ENCODE measurements at places on chromosomes 12 and 14. TPM values are rescaled to one million over a fixed set of nuclear protein-coding genes. Genes with fewer than 3 reads are reported as not detected.

PPTC7 gene
- 10.2 TPM for polyA plus RNA-seq

SLCO1B3 gene
- polyA plus RNA-seq = not detected

SPIC gene
- polyA plus RNA-seq = not detected

DLK1 gene
- polyA plus RNA-seq = not detected

GDF3 gene
- not detected for polyA plus RNA-seq

NPFF gene
- polyA plus RNA-seq = not detected

GLIPR1L1 gene
- polyA plus RNA-seq = not detected

BICDL1 gene
- polyA plus RNA-seq = 1.4 TPM

WSCD2 gene
- polyA plus RNA-seq = not detected

TMTC1 gene
- not detected for polyA plus RNA-seq

IFT43 gene
- polyA plus RNA-seq = 27.1 TPM

- DNase-seq = no peak
- peaks cover 14% of the 10 kb centered on the region for H3K27me3 ChIP-seq
- no peaks in the 10 kb centered on the region for H3K36me3 ChIP-seq
- no peaks in the 10 kb centered on the region for H3K4me1 ChIP-seq
- H3K4me3 ChIP-seq = no peak overlapping the region
- H3K27ac ChIP-seq = no peak overlapping the region
Observed at GRCh38 chr12:105907982-105908381, 230.8 kb downstream of the NUAK1 start.

- H3K27me3 ChIP-seq = peaks cover 11% of the 10 kb centered on the region
- DNase-seq = no peak
- H3K36me3 ChIP-seq = no peaks in the 10 kb centered on the region
- H3K4me3 ChIP-seq = no peak overlapping the region
- no peaks in the 10 kb centered on the region for H3K4me1 ChIP-seq
- no peak overlapping the region for H3K27ac ChIP-seq
Observed at GRCh38 chr12:110270125-110270962, 10.7 kb upstream of the ATP2A2 start.

- peaks cover 59% of the 10 kb centered on the region for H3K27me3 ChIP-seq
- peaks cover 10% of the 10 kb centered on the region for H3K4me1 ChIP-seq
- no peak overlapping the region for H3K27ac ChIP-seq
- no peak for DNase-seq
- no peaks in the 10 kb centered on the region for H3K36me3 ChIP-seq
Observed at GRCh38 chr14:103186241-103186822, 63.1 kb downstream of the TNFAIP2 start.

DNA sequence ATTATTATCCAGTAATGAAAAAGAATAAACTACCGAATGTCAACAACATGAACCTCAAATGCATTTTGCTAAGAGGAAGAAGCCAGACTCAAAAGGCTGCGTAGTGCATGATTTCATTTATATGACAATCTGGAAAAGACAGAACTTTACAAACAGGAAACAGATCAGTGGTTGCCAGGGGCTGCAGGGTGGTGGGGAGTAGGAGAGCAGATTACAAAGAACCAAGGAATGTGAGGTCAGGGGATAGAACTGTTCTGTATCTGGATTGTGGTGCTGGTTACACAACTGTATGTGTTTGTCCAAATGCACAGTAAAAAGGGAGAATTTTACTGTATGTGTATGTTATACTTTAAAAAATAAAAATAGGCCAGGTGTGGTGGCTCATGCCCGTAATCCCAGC is 89.7 kb upstream of the MYL2 start:
- no peak for DNase-seq
- H3K4me3 ChIP-seq = no peak overlapping the region
- H3K4me1 ChIP-seq = no peaks in the 10 kb centered on the region
- H3K27me3 ChIP-seq = peaks cover 63% of the 10 kb centered on the region
- no peak overlapping the region for H3K27ac ChIP-seq
- H3K36me3 ChIP-seq = peaks cover 3% of the 10 kb centered on the region

DNA sequence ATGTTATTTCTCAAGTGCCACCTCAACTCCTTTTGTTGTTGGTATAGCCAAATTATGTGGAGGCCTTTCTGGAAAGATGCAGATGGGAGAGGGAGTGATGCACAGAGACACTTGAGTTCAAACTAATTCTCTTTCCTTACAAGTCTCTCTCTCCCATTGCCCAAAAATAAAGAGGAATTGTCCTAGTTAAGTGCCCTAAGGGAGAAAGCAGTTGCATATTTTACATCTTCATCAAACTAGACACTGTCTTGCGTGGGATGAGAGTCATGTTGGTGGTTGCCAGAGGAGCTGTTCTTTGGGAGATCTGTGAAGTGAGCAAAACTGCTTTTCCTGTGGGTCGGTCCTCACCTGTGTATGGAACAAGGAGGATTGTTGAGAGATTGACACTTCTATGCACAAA is 72.2 kb downstream of the EP400 start:
- H3K27ac ChIP-seq = peak overlapping the region; percentile 8
- no peak overlapping the region for H3K4me3 ChIP-seq
- no peaks in the 10 kb centered on the region for H3K4me1 ChIP-seq

GRCh38 chr14:75184039-75184438 is 7.6 kb upstream of the TMED10 start:
- H3K27ac ChIP-seq = no peak overlapping the region
- no peaks in the 10 kb centered on the region for H3K36me3 ChIP-seq

DNA sequence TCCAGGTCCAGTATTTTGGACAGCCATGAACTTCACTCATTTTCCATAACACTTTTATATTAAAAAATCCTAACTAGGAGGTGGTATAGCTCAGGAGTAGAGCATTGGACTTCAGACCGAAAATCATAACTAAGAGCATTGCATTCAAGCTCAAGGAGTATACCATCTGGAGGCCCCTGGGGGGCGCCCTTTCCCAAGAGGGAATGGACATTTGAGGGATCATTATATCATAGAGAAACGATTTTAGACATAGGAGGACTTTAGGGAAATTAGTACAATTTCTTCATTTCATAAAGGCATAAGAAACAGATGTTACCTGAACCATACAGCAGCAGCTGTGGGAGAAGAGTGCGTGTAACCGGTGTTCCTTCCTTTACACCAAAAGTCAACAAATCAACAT is 5.2 kb upstream of the ATG14 start:
- H3K4me3 ChIP-seq = no peak overlapping the region
- H3K4me1 ChIP-seq = peaks cover 11% of the 10 kb centered on the region
- no peak overlapping the region for H3K27ac ChIP-seq
- DNase-seq = no peak

- no peaks in the 10 kb centered on the region for H3K27me3 ChIP-seq
- no peak overlapping the region for H3K27ac ChIP-seq
- no peak overlapping the region for H3K4me3 ChIP-seq
- H3K4me1 ChIP-seq = peaks cover 45% of the 10 kb centered on the region
Observed at GRCh38 chr12:124488520-124488919, 78.9 kb downstream of the NCOR2 start.

DNA sequence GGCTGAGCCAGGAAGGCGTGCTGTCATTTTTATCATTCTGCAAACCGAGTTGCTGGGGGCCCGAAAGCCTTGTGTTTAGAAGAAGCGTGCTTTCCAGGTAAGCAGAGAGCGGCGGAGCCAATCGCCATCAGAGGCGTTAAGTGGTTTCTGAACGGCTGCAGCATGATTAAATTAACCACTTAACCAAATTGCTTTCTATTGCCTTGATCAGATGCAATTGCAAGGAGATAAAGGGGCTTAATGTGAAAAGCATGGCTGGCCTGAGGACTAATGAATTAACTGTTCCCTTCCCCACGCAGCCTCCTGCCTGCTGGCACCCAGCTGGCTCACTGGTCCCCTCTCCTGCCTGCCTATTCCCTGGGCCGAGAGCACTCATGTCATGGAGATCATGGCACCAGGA is 36.6 kb upstream of the CHGA start:
- H3K4me1 ChIP-seq = peaks cover 2% of the 10 kb centered on the region
- no peak overlapping the region for H3K4me3 ChIP-seq
- no peak for DNase-seq

- peaks cover 10% of the 10 kb centered on the region for H3K27me3 ChIP-seq
- H3K4me1 ChIP-seq = no peaks in the 10 kb centered on the region
- DNase-seq = no peak
- no peak overlapping the region for H3K4me3 ChIP-seq
- peaks cover 4% of the 10 kb centered on the region for H3K36me3 ChIP-seq
Observed at GRCh38 chr12:125856366-125856765, 791.1 kb downstream of the AACS start.

DNA sequence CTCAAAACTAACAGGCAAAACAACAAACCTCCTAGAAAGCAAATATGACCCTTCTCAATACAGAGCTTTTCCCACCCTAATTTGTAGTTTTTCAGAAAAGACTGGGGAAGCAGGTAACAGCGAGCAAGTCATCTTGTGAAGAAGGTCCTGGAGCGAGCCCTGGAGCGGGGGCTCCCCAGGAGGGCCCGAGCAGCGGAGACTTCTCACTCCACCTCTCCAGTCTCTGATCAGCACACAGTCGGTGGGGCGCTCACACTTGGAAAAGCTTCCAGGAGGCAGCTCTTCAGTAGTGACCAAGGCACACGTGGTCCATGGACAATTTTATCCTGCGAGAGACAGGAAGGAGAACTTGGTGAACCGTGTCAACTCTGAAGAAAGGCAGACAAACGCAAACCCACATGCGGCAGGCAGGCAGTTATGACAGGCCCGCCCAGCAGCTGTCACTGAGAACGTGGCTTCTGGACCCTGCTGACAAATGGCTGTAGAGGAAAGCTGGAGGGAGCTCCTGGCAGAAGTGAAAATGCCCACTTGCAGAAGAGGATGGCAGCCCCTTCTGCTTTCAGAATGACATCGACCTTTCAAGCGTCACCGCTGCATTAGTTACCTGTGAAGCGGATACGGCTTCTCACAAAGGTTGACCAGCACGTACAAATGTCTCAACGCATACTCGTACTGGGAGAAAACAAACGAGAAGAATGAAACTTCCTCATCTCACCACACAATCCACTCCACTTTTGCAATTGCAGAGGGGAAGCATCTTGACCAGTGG is 44.2 kb downstream of the LGMN start:
- DNase-seq = no peak
- peaks cover 25% of the 10 kb centered on the region for H3K36me3 ChIP-seq
- H3K27me3 ChIP-seq = no peaks in the 10 kb centered on the region
- no peak overlapping the region for H3K27ac ChIP-seq
- H3K4me3 ChIP-seq = no peak overlapping the region

- no peak overlapping the region for H3K27ac ChIP-seq
- peaks cover 68% of the 10 kb centered on the region for H3K36me3 ChIP-seq
- no peak for DNase-seq
- no peak overlapping the region for H3K4me3 ChIP-seq
- no peaks in the 10 kb centered on the region for H3K27me3 ChIP-seq
Observed at GRCh38 chr12:47610686-47611252, 95.1 kb downstream of the RPAP3 start.

GRCh38 chr12:108021141-108021540 is 107.9 kb upstream of the WSCD2 start:
- H3K36me3 ChIP-seq = no peaks in the 10 kb centered on the region
- peaks cover 10% of the 10 kb centered on the region for H3K27me3 ChIP-seq
- H3K4me1 ChIP-seq = no peaks in the 10 kb centered on the region
- no peak overlapping the region for H3K4me3 ChIP-seq
- no peak for DNase-seq

- no peaks in the 10 kb centered on the region for H3K27me3 ChIP-seq
- no peak overlapping the region for H3K4me3 ChIP-seq
- no peaks in the 10 kb centered on the region for H3K4me1 ChIP-seq
- peaks cover 7% of the 10 kb centered on the region for H3K36me3 ChIP-seq
- DNase-seq = no peak
Observed at GRCh38 chr12:50302686-50303085, 19.4 kb upstream of the LIMA1 start.

GRCh38 chr12:25480145-25480544 is 72.9 kb downstream of the LMNTD1 start:
- no peak for DNase-seq
- no peak overlapping the region for H3K27ac ChIP-seq
- H3K27me3 ChIP-seq = no peaks in the 10 kb centered on the region
- no peaks in the 10 kb centered on the region for H3K36me3 ChIP-seq

GRCh38 chr14:74223016-74223415 is 16.2 kb upstream of the VSX2 start:
- peaks cover 41% of the 10 kb centered on the region for H3K27me3 ChIP-seq
- no peaks in the 10 kb centered on the region for H3K4me1 ChIP-seq
- DNase-seq = no peak
- no peak overlapping the region for H3K27ac ChIP-seq

DNA sequence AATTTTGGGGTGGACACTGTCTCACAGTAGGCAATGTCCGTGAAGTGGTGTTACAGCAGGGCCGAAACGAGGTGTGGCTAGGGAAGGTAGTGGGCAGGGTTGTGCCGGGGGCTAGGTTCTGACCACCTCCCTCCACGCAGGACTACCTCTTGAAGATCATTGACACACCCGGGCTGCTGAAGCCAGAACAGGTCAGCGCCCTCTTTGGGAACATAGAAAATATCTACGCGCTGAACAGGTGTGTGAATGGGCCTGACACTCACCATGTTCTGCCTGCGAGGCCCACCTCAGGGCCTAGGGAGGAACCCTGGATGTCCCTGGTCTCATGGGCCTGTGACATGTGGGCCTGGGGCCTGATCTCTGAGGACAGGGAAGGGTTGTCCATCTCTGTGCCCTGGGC is 24.6 kb downstream of the PLEKHG3 start:
- H3K36me3 ChIP-seq = no peaks in the 10 kb centered on the region
- DNase-seq = peak; percentile 45
- no peak overlapping the region for H3K4me3 ChIP-seq
- peaks cover 18% of the 10 kb centered on the region for H3K4me1 ChIP-seq
- no peaks in the 10 kb centered on the region for H3K27me3 ChIP-seq
- H3K27ac ChIP-seq = peak overlapping the region; percentile 43

DNA sequence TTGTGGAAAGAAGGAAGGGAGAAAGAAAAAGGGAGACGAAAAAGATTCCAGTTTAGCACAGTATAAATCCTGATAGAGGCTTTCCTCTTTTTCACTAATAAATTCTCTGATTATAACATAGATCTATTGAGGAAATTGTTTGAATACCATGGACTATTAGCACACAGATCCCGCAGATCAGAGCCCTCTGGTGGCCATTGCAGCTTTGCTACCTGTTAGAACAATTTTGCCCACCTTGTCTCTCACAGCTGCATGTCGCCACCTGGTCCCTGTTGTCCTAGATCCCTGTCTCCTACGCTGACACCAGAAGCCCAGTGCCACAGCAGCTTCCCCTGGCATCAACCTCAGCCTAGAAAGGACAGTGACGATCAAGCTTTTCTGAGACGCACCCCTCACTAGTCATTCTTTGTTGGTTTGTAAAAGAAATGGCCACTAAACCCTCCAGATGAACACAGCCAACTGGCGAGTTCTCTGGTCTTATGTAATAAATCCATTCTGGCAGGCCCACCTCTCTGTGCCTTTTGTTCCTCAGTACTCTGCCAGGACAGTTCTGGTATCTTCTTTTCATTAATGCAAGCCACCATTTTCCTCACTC is 9.9 kb downstream of the GPHB5 start:
- H3K27ac ChIP-seq = no peak overlapping the region
- DNase-seq = no peak
- peaks cover 18% of the 10 kb centered on the region for H3K27me3 ChIP-seq
- H3K36me3 ChIP-seq = no peaks in the 10 kb centered on the region

Data from naive thymus-derived CD8-positive, alpha-beta T cell (primary cell).